A549 treated with CORT108297 at 1 μM for 4 hours (cell line): ENCODE measurements at places on chromosomes 4 and X. TPM values are rescaled to one million over a fixed set of nuclear protein-coding genes. Genes with fewer than 3 reads are reported as not detected.

Gene LARP7
- total RNA-seq, result 23.0 to 44.8 TPM (median 26.9 TPM) in 5 replicates

Gene SNCA
- total RNA-seq, result 0.08 to 0.31 TPM (median 0.14 TPM) in 5 replicates

Gene RHOXF2B
- total RNA-seq, result not detected in 5 replicates

Gene FGB
- 11.4 to 17.7 TPM (median 12.9 TPM) in 5 replicates for total RNA-seq

Gene DAPP1
- not detected in 5 replicates for total RNA-seq

Gene MCF2
- 0.03 to 0.08 TPM (median 0.05 TPM) in 4 of 5 replicates, not detected in the other for total RNA-seq

Gene SLC16A2
- 24.3 to 31.4 TPM (median 25.6 TPM) in 5 replicates for total RNA-seq

Gene LDB2
- total RNA-seq, result not detected in 5 replicates

Gene RBMXL3
- not detected in 5 replicates for total RNA-seq

Gene MAP7D2
- 5.2 to 6.4 TPM (median 6.0 TPM) in 5 replicates for total RNA-seq

Gene P2RY8
- 0.02 TPM in 4 of 5 replicates, not detected in the other for total RNA-seq
